Stimulated activated CD8-positive, alpha-beta memory T cell treated with anti-CD3 and anti-CD28 coated beads, Interleukin-7, amount 100 ng/mL, for 1 hour (primary cell): ENCODE measurements at places on chromosomes 3 and 15.

DNA sequence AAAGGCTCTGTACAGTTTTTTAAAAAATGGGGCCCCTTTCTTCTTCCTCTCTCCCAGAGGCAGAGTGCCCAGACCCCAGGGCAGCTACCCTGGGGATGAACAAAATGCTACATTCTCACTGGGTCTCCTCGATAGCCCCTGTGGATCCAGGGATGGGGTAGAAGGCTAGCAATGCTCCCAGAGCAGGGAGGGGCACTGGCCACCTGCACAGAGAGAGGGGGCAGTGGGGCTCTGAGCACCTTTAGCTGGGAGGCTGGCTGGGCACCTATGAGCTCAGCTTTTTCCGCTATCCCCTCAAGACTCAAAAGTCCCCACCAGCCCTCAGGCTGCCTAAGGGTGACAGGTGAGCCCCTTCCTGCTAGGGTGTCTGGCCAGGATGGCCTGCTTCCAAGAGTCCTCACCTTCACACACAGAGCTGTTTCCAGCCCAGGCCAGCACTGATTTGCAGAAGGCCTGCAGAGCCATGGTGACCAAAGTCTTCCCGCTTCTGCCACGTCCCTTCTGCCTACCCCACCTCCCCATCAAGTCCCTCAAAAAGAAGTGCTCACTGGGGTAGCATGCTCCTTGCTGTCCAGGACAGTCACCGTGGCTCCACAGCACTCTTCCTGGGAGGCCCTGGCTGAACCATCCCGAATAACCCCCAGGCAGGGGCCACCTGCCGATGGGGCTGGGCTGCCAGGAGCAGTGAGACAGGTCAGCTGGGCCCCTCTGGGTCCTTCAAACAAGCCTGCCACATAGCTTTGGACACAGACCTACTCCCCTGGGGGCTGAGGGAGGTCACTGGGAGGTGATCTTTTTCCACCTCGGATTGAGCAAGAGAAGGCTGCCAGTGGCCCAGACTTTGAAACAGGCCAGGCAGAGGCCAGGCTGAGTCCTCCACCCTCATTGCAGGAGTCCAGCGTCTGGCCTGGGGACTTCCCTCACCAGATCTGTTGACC lies 20.4 kb downstream of the BMF start:
- DNase-seq, result no peak

DNA sequence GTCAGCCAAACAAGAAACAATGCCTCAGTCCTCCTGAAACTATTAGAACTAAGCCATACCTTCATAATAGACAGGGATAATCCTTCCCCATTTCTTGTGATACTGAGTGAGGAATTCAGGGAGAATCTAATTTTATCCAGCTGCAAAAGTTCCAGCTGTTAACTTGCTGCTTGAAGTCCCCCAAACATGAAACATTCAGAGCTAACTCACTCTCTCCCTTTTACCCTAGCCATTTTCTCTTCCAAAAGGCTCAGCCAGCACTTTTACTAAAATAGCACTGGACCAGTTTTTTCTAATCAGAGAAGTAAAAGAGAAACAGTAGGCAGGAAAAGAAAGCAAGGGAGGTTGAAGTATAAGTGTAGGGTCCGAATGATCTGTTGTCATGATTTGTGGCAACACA lies 268.1 kb downstream of the TAFA4 start:
- no peak for DNase-seq

DNA sequence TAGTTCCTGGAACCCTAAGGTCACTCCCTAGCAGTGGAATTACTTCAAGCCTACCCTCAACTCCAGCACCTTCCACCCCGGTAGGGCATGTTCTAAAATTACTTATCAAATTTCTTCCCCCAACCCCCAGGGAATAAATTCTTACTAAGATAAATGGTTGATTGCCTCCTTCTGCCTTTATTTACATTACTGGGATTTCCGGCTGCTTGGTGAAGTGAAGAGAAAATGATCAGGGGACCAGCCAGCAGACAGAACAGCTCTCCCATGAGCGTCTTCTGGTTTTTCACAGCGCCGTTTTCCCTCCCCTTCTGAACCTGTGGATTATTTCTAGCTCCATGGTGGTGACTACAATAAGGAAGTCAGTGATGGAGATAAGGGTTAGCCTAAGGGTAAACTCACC lies 521.5 kb upstream of the PPP2R3A start:
- DNase-seq, result no peak

GRCh38 chr3:105907777-105908176 lies 39.0 kb upstream of the CBLB start:
- DNase-seq, result no peak

- DNase-seq, result no peak
These were observed 33.2 kb downstream of the CDCP1 start for GRCh38 chr3:45112939-45113338.

DNA sequence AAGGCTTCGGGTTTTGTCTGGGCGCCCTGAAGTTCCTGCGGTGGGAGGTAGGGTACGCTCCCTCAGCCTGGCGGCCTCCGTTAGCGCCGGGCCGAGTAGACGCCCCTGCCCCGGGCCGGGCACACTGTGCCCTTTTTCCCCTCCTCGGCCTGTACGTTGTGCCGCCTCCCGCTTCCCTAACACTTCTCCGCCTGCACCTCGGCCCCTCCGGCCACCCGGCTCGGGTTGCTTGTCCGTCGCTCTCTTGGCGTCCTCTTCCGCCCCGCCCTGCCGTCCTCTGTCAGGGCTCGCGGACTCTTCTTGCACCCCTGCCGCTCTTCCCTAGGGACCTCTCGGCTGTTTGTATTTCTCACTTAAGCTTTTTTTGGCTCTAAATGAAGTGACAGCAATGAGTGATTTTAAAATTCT lies 384 bp downstream of the KNL1 start:
- no peak for DNase-seq

GRCh38 chr3:65033576-65033975 lies 345.8 kb upstream of the ADAMTS9 start:
- DNase-seq, result no peak

- DNase-seq, result no peak
These were observed 1.2 kb downstream of the BRPF1 start for GRCh38 chr3:9732740-9733115.

GRCh38 chr15:26049900-26050657 lies 187.0 kb upstream of the ATP10A start:
- DNase-seq, result no peak

DNA sequence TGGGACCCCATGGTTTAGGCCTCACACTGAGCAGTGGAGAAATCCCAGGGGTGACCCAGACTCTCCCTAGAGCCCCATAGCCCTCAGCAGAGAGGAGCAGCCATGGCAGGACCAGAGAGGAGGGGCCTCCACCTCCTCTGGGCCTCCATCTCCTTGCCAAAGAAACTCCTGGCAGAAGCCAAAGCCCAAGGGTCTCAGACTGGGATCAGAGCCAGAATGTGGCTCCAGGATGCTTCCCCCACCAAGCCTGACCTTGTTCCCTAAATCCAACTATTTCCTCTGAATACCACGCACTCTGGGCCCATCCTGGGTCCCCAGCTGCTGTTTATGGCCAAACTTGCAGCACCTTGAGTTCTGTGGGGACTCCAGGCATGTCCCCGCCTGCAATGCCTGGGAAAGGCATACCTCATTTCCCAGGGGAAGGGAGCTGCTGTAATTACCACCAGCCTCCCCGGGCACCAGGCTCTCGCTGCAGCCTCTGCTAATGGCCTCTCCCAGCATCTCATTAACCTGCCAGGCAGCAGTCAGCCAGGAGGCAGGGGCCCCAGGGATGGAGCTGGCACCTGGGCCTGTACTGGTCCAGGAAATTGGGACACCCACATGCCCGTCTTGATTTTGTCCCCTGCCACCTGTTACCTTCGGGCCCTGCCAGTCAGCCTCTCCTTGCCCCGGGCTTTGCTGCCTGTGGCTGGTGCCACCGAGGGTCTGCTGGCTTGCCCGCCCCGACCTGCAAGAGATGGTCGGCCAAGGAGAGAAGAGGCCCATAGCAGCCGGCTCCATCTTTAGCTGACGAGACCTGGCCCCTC lies 4.6 kb downstream of the CCDC9B start:
- no peak for DNase-seq

DNA sequence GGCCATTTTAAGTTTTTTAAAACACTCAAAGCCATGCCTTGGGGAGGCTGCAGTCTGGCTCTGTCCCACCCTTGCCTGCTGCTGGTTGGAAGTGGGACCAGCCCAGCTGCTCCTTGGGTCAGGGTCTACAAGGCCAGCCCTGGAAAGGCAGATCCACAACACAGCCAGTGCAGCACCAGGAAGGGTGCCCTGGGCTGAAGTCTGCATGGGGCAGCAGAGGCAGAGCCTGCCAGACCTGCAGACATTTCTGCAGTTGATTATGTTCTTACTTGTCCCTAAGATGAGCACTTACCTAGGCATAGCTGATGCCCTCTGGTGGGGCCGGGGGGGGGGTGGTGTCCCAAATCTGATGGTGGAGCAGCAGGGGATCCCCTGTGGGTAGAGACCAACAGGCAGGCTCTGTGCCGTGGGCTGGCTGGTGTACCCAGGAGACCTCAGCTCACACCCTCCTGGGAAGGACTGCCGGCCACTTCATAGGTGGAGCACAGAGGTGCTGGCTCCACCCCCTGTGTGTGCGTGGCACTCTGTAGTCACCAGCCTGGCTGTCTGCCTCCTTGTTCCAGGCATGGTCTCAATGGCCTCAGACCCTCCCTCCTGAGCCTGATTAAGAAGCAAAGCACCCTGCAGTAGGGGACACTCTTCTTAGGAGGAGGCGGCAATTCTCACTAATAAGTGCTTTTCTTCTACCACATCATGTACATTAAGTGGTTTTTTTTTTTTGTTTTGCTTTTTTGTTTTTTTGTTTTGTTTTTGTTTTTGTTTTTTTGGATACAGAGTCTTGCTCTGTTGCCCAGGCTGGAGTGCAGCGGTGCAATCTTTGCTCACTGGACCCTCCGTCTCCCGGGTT lies 97.4 kb upstream of the KLF13 start:
- DNase-seq, result no peak

GRCh38 chr15:61118885-61119284 lies 110.2 kb downstream of the RORA start:
- no peak for DNase-seq

DNA sequence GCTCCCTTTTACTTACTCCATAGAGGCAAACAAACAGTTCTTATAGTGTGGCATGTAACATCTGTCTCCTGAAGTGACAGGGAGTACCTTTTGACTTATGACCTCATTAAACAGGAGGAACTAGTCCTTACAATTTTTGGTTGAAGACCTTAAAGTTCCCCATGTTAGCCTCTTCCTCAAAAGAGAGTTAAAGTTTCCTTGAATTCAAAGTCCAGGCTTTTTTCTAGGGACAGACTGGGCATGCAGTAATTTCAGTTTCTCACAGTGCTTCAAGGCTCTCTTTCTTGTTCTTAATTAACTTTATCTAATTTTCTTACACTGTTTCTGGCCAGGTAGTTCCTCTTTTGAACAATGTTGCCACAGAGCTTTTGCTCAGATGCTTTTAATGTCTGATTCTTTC lies 12.1 kb downstream of the GOLM2 start:
- no peak for DNase-seq

- DNase-seq, result no peak
These were observed 134.5 kb upstream of the AADACL2 start for GRCh38 chr3:151599103-151599672.

DNA sequence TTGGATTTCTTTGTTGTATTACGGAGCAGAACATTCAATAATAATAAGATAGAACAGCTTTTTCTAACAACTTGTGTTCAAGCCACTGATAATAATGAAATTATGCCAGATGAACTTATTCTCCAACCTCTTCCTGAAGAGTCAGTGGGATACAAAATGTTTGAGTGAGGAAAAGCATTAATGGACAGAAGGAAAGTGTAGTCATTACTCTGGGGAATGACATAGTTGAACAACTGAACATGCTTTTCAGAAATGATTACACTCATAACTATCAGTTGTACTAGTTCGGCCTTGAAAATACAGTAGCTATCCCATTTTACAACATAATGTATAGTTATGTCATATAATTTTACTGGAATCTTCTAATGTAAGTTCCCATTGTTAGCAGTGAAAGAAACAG lies 55.9 kb downstream of the ALCAM start:
- no peak for DNase-seq

DNA sequence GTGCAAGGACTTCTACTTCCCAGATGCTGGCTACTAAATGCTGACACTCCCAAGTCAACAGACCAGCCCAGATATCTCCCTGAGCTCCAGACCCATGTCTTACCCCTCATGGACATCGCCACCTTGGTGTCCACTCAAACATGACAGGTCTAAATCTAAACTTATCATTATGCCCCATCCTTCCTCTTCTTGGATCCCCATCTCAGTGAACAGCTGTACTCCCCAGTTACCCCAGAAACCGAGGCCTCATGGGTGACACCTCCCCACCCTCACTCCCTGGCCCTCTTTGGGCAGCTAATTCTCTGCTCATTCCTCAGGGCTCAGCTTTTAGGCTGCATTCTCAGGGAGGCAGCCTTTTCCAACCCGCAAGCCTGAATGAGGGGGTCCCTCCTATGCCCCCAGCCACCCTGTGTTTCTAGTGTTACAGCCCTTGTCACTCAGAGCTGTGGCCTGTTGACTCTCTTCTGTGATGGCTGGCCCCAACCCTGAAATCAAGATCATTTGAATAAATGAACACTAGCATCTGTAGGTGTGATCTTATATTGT lies 5.4 kb downstream of the EHD4 start:
- DNase-seq, result no peak

DNA sequence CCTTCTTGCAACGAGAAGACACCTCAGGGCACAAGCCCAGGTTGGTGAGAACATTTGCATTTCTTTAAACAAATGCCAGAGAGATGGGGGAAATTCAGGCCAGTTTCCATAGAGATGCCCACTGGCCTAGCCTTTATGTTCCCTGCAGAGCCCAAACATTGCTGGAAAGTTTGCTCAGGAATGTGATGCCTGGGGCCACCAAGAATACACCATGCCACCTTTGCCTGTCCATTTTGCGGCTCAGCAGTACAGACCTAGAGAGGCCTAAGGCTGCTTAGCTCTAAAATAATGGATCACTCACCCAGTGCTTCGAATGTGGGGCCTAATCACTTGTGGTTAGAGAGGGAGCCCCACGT lies 210.0 kb downstream of the RPLP1 start:
- DNase-seq, result no peak

DNA sequence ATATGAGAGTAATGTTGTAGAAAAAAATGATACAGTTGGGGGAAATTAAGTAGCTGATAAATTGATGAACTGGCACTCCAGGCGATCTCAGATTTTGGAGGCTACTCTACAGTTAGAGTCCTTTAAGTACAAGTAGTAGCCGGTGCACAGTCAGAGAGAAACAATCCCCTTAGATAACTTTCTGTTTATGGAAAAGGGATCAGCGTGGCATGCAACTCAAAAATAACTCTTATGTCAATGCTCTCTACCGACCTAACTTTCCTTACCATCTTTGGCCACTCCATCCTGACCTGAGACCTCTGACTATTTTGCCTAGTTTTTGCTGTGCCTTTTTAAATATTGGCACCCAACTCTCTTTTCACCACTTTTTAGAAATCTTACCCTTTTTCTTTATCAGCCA lies 299.6 kb downstream of the UNC13C start:
- DNase-seq, result no peak
